ENCODE measurements at places on chromosomes 6 and 20. TPM values are rescaled to one million over a fixed set of nuclear protein-coding genes. Genes with fewer than 3 reads are reported as not detected.

Gene POPDC3
- 0.83 TPM for total RNA-seq

Gene TTK
- total RNA-seq: 0.36 TPM

Gene SLPI
- 24.6 TPM for total RNA-seq

Gene MMS22L
- total RNA-seq: 9.7 TPM

Gene ZSWIM1
- 9.4 TPM for total RNA-seq

DNA sequence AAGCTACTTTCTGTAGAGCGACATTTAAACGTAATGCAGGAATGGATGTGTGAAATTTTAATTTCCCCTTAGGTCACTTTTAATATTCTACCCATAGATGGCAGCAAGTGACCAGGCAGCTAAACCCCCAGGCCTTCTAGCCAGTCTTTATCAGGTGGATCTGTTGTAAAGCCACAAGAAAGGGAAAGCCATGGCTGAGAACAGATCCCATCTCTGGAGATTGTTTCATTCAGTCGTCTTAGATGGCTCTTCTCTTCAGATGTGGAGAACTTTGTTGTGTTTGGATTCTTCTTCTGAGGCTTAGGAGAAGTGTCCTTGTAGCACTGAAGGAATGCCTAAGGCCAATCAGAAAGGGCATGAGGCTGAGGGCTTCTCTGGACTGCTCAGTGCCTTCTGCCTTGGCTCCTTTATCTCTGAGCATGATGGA, 15.8 kb upstream of the RNF182 start:
- H3K36me3 ChIP-seq: no peaks in the 10 kb centered on the region
- peaks cover 24% of the 10 kb centered on the region for H3K27me3 ChIP-seq
- no peaks in the 10 kb centered on the region for H3K4me1 ChIP-seq
- H3K27ac ChIP-seq: no peak overlapping the region
- no peak overlapping the region for H3K4me3 ChIP-seq

DNA sequence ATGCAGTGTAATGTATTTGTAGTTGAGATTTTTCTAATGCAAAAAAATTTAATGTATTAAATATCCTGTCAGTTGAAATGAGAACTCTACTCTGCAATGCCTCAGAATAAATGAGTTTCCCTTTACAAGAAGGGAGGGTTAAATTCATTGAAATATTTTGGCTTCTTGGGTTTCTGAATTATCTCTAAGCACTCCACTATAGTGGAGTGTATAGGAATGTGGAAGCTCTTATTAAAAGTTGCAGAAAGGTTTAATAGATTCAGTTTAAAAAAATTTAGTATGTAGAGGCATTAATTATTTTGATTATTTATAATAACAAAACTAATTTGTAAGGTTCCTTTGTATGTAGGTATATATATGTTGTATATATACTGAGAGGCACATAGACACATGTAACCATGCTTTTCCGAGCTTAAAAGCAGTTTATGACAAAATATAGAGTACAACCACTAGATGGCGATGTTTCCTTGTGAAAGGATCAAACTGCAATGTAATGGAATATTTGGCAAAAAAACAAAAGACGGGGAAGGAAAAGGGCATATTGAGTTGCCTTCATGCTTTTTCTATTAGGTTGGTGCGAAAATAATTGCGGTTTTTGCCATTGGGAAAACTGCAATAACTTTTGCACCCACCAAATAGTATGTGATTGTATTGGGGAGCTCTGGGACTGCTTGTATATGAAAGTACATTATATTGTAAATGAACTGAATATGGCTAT, 144.2 kb downstream of the MYO6 start:
- no peaks in the 10 kb centered on the region for H3K4me1 ChIP-seq
- no peaks in the 10 kb centered on the region for H3K27me3 ChIP-seq
- DNase-seq: no peak
- no peak overlapping the region for H3K27ac ChIP-seq
- H3K4me3 ChIP-seq: no peak overlapping the region

- no peaks in the 10 kb centered on the region for H3K36me3 ChIP-seq
- H3K4me1 ChIP-seq: peaks cover 23% of the 10 kb centered on the region
- H3K27me3 ChIP-seq: no peaks in the 10 kb centered on the region
- no peak for DNase-seq
Measured at GRCh38 chr20:51425347-51426106, 117.0 kb downstream of the NFATC2 start.

DNA sequence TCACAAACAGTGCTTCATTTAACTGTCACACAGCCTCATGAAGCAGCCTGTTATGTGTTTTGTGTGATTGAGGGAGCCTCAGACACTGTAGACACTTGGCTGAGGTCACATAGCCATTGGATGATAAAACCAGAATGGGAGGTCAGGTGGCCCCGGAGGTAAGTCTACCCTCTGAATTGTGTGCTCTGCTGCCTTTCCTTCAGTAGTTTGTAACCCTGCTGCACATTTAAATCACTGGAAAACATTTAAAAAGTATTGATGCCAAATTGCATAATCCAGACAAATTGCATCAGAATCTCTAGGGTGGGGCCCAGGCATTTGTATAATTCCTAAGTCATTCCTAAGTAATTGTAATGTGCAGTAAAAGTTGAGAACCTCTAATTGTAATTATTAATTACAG, 85.2 kb upstream of the ECI2 start:
- no peak overlapping the region for H3K4me3 ChIP-seq
- H3K4me1 ChIP-seq: peaks cover 6% of the 10 kb centered on the region
- DNase-seq: no peak
- H3K27ac ChIP-seq: no peak overlapping the region
- H3K27me3 ChIP-seq: no peaks in the 10 kb centered on the region
- no peaks in the 10 kb centered on the region for H3K36me3 ChIP-seq

GRCh38 chr6:162450358-162450757, 277.2 kb downstream of the PRKN start:
- H3K4me3 ChIP-seq: no peak overlapping the region
- no peaks in the 10 kb centered on the region for H3K27me3 ChIP-seq
- no peaks in the 10 kb centered on the region for H3K36me3 ChIP-seq
- H3K4me1 ChIP-seq: no peaks in the 10 kb centered on the region

DNA sequence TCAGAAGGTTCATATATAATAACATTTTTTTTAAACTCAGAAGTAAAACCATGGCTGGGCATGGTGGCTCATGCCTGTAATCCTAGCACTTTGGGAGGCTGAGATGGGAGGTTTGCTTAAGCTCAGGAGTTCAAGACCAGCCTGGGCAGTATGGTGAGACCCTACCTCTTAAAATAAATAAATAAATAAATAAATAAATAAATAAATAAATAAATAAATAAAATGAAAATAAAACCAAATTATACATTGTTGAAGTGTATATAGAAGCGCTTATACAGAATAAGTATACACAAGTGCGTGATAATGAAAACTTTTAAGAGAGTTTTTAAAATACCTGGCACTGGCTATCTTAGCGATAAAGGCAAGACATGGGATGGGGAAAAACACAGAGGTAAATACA, 71.6 kb downstream of the OR2B2 start:
- no peaks in the 10 kb centered on the region for H3K36me3 ChIP-seq
- H3K4me3 ChIP-seq: no peak overlapping the region
- peaks cover 11% of the 10 kb centered on the region for H3K4me1 ChIP-seq
- H3K27ac ChIP-seq: no peak overlapping the region

DNA sequence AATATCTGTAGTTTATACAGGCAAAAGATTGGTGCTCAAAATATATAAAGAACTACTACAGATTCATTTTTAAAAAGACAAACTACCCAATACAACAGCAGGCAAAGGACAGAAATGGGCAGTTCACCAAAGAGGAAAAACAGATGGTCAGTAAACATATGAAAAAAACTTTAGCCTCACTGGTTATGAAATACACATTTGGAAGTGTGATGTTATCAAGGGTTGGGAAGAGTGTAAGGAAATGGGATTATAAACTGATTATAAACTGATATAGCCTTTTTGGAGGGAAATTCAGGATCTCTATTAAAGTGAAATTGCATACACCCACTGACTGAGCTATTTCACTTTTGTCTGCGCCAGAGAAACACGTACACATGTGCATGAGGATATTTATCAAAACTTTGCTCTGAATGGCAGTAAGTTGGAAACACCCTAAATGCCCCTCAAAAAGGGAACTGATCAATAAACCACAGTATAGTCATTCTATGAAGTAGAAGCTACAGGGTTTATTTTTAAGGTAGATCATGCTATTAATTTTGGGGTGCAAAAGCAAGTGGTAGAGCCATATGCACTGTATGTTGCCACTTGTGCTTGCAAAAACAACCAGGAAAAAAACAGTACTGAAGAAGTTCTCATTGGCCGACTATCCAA, 32.2 kb upstream of the ARFGEF2 start:
- no peak for DNase-seq
- no peaks in the 10 kb centered on the region for H3K36me3 ChIP-seq
- no peaks in the 10 kb centered on the region for H3K4me1 ChIP-seq
- H3K27me3 ChIP-seq: no peaks in the 10 kb centered on the region
- no peak overlapping the region for H3K27ac ChIP-seq
- no peak overlapping the region for H3K4me3 ChIP-seq

DNA sequence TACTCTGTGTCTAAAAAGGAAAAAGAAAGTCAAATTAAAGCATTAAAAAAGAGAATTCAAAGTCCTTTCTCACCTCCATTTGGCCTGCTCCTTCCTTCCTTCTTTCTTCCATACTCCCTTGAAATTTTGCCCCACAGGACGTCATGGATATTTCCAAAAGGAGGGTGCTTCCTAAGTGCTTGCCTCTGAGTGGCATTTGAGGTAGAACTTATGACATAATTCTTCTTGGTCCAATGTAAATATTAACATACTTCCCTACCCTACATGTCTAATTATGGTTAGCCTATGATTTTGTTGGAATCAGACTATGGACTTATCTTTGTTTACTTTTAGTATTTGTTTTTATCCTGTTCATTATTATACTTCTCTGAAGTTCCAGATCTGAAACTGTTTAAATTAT, 132.3 kb downstream of the PFDN4 start:
- DNase-seq: no peak
- no peak overlapping the region for H3K27ac ChIP-seq
- H3K4me1 ChIP-seq: peaks cover 7% of the 10 kb centered on the region
- no peaks in the 10 kb centered on the region for H3K27me3 ChIP-seq

- H3K36me3 ChIP-seq: peaks cover 6% of the 10 kb centered on the region
- no peaks in the 10 kb centered on the region for H3K27me3 ChIP-seq
- DNase-seq: no peak
- peaks cover 60% of the 10 kb centered on the region for H3K4me1 ChIP-seq
- peak overlapping the region; percentile 63 for H3K27ac ChIP-seq
Measured at GRCh38 chr6:56520218-56520617, 122.5 kb downstream of the DST start.

- no peaks in the 10 kb centered on the region for H3K36me3 ChIP-seq
- H3K27me3 ChIP-seq: no peaks in the 10 kb centered on the region
- no peak overlapping the region for H3K4me3 ChIP-seq
- no peak for DNase-seq
Measured at GRCh38 chr6:14763139-14763538, 482.7 kb upstream of the JARID2 start.

GRCh38 chr6:36666287-36666686, 12.2 kb upstream of the CDKN1A start:
- H3K27me3 ChIP-seq: no peaks in the 10 kb centered on the region
- no peak overlapping the region for H3K4me3 ChIP-seq
- DNase-seq: no peak
- peaks cover 10% of the 10 kb centered on the region for H3K4me1 ChIP-seq

DNA sequence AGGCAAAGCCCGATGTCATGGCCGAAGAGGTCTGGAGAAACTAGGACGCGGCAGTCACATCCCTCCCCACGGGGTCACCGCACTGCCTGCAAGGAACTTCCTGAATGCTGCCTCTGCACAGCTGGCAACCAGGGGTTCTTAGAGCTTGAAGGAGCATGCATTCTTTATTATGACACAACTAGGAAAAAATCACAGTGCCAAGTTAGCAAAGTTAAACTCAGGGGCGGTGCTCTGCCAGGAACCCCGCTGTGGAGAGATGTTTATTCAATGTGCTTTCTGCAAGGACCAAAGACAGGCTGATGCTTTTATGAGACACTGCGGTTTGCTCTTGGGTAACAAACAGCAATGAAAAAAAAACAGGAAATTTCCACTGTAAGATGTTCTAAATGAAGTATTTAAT, 287.3 kb upstream of the FOXQ1 start:
- no peaks in the 10 kb centered on the region for H3K36me3 ChIP-seq
- no peak for DNase-seq
- no peak overlapping the region for H3K27ac ChIP-seq
- H3K4me1 ChIP-seq: no peaks in the 10 kb centered on the region
- no peaks in the 10 kb centered on the region for H3K27me3 ChIP-seq

GRCh38 chr6:160477901-160478300, 129.7 kb downstream of the SLC22A3 start:
- DNase-seq: no peak
- no peak overlapping the region for H3K4me3 ChIP-seq
- H3K27ac ChIP-seq: no peak overlapping the region
- no peaks in the 10 kb centered on the region for H3K27me3 ChIP-seq
- H3K36me3 ChIP-seq: no peaks in the 10 kb centered on the region

DNA sequence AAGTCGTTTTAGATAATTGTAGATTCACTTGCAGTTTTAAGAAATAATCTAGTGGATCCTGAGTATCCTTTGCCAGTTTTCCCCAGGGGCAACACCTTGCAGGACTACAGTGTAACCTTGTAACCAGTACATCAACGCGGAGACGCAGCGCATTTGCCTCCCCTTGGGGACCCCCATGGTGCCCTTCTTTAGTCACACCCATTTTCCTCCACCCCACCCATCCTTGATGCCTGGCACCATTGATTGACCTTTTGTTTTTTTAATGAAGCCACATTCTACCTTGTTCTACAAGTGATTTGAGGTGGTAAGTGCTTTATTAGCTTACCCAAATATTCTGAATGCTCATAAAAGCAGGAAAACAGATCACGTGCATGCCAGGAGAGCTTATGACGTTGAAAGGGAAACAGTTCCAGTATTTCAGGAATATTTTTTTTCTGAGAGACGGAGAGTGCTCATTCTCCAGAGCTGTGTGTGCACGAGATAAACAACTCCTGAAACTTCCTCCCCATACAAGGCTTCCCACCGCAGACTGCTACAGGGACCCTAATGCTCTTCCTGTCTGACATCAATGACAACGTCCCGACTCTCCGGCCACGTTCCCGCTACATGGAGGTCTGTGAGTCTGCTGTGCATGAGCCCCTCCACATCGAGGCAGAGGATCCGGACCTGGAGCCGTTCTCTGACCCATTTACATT, 35.7 kb downstream of the CDH26 start:
- no peak overlapping the region for H3K4me3 ChIP-seq
- peaks cover 9% of the 10 kb centered on the region for H3K4me1 ChIP-seq
- no peak for DNase-seq
- H3K27ac ChIP-seq: no peak overlapping the region
- H3K36me3 ChIP-seq: no peaks in the 10 kb centered on the region

GRCh38 chr6:112253841-112254816, at the start of gene LAMA4:
Gene LAMA4, minus strand, starts transcription at chr6:112254567. Its CDS starts 417 bp downstream, at chr6:112254150.
- no peaks in the 10 kb centered on the region for H3K27me3 ChIP-seq
- DNase-seq: peak; percentile 77
- H3K36me3 ChIP-seq: no peaks in the 10 kb centered on the region
- peak within 1 kb of the TSS; percentile 95 for H3K27ac ChIP-seq

DNA sequence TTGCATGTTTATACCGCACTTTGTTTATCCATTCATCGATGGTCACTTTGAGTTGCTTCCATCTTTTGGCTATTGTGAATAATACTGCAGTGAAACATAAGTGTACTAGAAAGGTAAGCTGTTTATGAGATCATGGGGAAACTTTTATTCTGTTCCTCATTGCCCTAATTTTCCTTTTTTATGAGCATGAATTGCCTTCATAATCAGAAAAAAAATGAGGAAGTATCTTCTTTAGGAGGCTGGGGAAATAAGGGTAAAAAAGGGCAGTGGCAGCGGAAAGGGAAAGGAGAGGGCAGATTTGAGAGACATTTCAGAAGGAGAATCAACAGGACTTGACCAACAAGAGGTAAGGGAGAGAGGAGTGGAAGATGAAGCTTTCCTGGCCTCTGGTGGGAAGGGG, 14.3 kb upstream of the SERINC3 start:
- H3K27ac ChIP-seq: peak overlapping the region; percentile 62
- no peaks in the 10 kb centered on the region for H3K27me3 ChIP-seq
- no peaks in the 10 kb centered on the region for H3K36me3 ChIP-seq
- no peak overlapping the region for H3K4me3 ChIP-seq
- DNase-seq: no peak
